ENCODE measurements at places on chromosomes 7 and 10.

DNA sequence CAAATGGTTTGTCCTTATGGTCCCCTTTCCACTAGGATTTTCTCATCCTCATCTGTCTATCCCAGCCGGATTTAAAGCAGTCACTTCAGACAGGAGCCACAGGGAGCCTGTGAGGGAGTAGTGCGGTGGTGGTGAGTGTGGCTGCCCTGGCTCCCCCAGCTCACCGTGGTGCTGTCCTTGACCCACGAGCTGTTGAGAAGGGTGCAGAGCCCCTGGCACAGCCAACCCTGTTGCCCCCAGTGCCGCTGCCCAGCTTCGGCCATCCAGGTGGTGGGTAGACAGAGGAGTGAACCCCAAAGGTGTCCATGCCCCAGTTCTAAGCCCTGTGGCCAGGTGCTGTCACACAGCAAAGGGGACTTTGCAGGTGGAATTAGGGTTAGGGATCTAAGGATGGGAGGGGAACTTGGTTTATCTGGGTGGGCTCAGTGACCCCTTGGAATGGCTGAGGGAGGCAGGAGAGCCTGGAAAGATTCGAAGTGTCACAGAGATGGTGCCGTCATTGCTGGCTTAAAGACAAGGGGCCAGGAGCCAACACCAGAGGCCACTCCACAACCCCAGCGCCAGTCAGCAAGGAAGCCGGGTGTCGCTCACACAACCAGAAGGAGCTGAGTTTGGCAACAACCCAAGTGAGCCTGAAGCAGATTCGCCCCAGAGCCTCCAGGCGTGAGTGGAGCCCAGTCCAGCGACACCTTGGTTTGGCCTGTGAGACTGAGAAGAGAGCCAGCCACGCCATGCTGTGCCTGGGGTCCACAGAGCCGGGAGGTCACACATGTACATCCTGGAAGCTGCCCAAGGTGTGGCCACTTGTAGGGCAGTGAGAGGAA lies 142.4 kb downstream of the ADCY1 start:
- DNase-seq = no peak

DNA sequence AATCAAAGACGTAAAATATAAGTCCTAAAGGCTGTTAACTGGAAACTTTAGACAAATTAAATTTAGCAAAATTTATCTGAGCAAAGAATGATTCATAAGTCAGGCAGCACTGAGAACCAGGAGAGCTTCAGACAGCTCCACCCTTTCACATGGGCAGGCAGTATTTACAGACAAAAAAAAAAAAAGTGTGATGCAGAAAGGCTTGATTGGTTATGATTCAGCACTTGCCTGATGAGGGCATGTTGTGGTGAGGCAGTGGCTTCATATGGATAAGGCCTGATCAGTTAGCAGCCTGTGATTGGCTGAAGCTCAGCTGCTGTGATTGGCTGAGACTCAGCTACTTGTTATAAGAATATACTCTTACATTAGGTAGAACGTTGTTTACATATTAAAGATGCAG lies 495.4 kb upstream of the POM121L12 start:
- no peak for DNase-seq

DNA sequence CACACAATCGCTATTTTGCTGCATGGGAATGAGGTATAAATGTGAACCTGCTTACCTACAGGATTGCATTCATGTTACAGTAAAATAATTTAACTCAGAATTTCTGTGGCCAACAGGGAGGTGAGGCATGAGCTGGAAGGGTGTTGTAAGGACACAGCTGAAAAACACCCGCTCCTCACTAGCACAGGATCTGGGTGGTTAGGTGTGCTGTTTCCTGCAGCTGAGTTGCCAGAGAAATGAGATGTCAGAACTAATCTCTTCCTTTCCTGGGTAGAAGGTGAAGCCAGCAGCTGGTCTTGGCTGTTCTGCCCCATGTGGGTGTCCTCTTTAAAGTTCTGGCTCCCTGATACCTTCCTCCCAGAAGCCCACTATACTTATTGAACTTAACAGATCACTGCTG lies 39.0 kb upstream of the ZNF438 start:
- no peak for DNase-seq

GRCh38 chr7:123537026-123537642 lies 2.7 kb upstream of the IQUB start:
- DNase-seq = no peak

GRCh38 chr7:2971914-2972834 lies 71.5 kb downstream of the CARD11 start:
- no peak for DNase-seq

GRCh38 chr10:49441488-49442476 lies 45.9 kb upstream of the DRGX start:
- DNase-seq = no peak

DNA sequence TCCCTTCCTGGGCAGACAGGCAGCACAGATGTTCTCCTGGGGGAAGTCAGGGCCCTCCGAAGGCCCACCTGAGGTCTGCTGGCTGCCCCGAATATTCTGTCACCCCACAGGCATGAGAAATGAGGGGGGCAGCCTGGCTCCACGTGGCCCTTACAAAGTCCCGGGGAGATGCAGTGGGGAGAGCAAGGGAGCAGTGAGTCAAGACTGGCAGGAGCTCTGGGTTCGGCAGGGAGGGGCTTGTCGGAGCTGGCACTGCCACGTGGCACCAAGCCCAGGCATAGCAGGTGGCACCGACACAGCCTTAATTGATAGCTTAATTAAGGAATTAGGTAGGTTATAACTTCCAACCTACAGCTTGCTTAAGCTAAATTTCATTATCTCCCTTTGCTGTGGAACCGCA lies 163.9 kb downstream of the USP6NL start:
- no peak for DNase-seq

DNA sequence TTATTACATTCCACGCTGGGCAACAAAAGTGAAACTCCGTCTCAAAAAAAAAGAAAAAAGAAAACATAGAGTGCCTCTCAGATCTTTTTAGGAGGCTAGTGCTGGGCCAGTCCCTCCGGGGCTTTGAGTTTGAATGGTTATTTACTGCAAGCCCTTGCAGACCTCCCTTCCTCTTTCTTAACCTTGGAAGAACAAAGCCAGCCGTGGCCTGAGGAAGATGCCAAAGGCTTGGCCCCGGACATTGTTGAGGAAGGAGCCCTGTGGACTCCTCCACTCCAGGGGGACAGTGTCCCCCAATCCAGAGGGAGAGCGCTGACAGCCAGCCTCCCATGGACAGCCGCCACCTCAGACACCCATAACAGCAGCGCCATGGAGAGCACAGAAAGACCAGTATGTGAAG lies 5.0 kb downstream of the TSPAN33 start:
- DNase-seq = no peak

DNA sequence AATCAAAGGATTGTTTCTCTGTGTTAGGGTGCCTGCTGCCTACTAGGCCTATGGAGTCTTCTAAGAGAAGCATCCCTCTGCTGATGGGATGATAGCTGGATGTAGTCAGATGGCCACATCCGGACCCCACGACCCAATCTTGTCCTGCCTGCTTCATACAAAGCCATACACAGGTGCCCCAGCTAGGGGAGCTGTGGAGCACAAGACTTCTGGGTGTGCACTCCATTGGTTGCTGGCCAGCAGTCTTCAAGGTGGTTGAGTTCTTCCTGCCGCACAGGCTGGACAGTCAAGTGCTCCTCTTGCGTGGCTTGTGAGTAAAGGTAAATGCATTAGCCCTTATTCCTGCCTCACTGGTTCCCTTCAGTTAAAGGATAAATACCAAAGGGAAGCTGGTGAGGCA lies 120.2 kb downstream of the TEX36 start:
- DNase-seq = no peak

- no peak for DNase-seq
Measured at GRCh38 chr10:5406918-5407317, 2.3 kb upstream of the TUBAL3 start.

GRCh38 chr10:3978174-3978573 lies 193.2 kb upstream of the KLF6 start:
- no peak for DNase-seq

DNA sequence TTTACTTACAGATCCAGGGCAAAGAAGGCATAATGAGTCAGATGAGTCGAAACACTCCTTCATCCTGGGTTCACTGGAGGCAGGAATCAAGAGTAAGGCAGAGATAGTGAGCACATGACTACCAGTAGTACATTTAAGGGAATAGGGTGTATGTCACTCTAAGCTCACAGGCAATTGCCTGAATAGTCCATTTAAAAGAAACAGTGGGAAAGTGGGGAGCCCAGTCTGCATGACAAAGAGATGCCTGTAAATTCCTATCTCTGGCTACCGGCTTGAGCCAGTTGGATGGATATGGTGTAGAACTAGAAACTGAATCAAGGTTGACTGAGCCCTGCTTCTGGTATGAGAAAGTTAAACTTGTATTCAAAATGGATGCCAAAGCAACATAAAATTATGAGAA lies 861.5 kb upstream of the ZWINT start:
- no peak for DNase-seq

DNA sequence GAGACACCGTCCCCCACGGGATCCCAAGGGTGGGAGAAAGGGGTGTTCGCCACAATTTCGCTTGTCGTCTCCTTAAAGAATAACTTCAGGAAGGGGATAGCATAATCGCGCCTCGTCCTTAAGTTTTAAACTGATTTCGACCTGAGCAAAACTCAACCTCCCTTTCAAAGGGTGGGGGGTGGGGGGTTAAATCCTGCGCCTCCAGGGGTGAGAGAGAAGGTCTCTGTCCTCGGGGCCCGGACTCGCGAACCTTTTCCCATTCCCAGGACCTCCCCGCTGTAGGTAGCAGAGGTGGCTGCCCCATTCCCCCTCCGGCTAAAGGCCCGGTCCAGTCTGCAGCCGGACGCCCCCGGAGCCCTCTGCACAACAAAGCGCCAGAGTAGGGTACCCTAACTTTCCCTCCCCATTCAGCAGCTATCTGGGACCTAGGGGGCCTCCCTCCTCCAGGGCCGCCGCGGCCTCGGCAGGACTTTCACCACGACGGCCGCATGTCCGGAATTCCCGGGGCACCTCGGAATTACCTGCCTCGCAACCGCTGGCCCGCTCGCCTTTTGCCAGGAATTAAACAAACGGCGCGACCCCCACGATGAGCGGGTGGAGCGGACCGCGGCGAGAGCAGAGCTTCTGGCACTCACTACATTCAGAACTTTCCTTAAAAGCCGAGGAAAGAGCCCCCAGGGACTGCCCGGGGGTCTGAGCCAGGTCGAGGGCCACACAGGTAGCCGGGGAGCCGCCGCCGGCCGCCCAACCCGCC lies 1.7 kb downstream of the CDK6 start:
- no peak for DNase-seq

- no peak for DNase-seq
Measured at GRCh38 chr10:114385557-114385956, 18.7 kb downstream of the AFAP1L2 start.

All from GM12892 (cell line).